Left renal pelvis (tissue), 4 donors: ENCODE measurements at places on chromosomes 7 and 10.

DNA sequence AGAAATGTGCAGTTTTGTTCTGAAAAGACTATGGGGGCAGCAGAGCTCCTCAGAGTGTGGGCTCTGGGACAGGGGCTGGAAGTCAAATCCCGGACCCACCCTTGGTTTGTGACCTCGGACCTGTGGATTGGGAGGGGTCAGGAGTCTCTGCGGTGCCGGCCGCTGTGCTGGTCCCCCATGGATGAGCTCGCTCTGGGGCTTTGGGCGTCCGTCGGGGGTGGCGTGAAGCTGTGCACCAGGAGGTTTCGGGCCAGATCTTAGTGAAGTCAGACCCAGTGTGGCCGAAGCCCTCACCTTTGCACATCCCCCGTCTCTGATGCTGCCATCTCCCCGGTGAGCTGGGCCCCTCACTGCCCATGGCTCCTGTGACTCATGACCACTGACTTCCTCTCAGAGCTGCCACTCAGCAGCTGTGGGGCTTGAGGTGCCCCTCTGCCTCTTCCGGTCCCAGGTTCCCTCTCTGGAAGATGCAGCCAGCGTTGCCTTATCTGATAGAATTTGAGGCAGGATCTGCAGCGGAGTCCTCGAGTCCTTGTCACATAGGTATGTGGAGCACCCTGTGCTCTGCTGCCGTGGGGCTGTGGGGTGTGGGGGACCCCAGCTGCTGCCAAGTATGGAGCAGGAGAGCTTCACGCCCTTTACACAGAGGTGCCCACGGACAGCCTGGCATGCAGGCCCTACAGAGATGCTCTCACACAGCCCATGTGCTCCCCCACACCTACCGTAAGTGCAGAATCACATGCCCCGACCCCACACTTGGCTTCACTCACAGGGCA lies 11.4 kb upstream of the SCART1 start:
- DNase-seq, result no peak

GRCh38 chr10:111211706-111212105 lies 134.9 kb downstream of the ADRA2A start:
- no peak for DNase-seq

DNA sequence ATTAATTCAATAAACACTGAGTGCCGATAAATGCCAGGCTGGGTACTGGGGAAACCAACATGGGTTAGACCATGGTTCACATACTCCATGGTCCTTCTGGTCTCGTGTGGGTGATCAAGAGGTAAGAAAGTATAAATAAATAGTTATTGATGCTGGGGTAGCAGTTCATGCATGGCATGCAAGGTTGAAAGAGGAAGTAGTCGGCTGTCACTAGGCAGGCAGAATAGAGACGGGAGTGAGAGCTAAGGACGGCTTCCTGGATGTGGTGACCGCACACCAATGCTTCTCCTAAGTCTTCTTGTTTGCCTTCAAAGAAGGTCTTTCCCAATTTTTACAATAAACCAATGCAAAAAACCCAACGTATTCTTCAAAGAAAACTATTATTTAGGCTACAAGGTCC lies 208.6 kb downstream of the ADAM12 start:
- no peak for DNase-seq

DNA sequence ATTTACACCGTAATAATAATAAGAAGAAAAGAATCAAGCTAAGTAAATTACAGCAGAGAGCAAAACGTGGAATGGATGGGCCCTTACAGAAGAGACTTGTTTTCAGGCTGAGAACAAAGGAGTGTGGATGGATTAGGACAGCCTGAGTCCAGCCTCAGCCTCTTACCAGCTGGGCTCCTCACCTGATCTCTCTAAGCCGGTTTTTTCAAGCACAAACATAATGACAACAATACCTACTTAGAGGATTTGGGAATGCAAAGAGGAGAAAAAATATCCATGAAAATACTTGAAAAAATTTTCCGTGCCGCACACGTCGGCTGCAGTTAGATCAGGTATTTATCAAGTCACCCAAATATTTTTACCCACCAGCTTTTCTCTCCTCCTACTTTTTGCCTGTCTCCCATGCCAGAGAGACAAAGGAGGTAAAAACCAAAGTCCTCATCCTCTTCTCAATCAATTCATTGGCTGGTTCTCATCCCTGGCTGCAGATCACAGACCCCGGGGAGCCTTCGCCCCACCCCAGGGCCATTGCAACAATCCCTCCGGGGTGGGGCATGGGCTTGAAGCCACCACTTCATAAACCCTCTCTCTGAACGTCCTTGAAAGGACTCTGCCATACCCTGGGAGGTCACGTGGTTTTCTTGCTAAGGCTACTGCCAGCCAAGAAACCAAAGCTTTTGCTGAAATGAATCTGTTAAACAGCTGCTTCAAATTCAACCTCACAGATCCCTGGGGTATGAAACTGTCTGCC lies 29.7 kb upstream of the GTF2I start:
- no peak for DNase-seq

DNA sequence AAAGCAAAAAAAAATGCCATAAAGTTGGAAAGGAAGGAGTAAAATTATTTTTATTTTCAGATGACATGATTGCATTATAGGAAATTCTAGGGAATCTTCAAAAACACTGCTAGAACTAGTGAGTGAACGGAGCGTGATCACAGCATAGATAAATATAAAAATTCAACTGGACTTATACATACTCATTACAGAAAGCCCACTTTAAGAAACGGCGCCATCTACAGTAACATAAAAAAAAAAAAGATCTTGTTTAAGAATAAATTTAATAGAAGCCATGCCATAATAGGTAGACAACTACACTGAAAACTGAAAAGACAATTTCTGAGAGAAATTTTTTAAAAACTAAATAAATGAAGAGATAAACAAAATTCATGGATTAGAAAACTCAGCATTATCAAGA lies 623.1 kb upstream of the MGMT start:
- no peak for DNase-seq

GRCh38 chr10:129140921-129141885 lies 325.8 kb upstream of the MGMT start:
- no peak for DNase-seq

- no peak for DNase-seq
Measured at GRCh38 chr7:47379629-47380324, 202.1 kb downstream of the TNS3 start.

- DNase-seq, result no peak
Measured at GRCh38 chr7:158314394-158314793, 273.2 kb downstream of the PTPRN2 start.

- no peak for DNase-seq
Measured at GRCh38 chr7:30684351-30684750, 2.1 kb upstream of the CRHR2 start.

- no peak for DNase-seq
Measured at GRCh38 chr7:2523941-2524807, 4.6 kb downstream of the LFNG start.

GRCh38 chr7:50558294-50559053 lies 6.7 kb downstream of the DDC start:
- DNase-seq, result no peak

DNA sequence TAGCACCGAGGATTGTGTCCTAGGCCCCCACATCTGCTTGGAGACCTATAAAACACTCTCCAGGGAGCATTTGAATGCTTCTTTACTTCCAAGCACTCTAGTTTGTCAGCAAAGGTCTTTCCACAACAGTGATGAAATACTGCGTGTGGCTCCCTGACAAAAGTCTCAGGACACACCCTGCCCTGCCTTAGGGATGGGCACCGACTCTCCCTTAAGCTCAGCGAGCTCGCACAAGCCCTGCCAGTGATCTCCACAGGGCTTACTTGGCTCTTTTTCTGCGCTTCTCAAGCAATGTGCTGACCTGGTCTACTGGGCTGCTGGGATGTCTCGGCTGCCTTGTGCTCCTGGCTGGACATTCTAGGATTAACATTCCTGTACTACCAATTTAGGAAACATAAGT lies 84.3 kb upstream of the MPP7 start:
- no peak for DNase-seq

DNA sequence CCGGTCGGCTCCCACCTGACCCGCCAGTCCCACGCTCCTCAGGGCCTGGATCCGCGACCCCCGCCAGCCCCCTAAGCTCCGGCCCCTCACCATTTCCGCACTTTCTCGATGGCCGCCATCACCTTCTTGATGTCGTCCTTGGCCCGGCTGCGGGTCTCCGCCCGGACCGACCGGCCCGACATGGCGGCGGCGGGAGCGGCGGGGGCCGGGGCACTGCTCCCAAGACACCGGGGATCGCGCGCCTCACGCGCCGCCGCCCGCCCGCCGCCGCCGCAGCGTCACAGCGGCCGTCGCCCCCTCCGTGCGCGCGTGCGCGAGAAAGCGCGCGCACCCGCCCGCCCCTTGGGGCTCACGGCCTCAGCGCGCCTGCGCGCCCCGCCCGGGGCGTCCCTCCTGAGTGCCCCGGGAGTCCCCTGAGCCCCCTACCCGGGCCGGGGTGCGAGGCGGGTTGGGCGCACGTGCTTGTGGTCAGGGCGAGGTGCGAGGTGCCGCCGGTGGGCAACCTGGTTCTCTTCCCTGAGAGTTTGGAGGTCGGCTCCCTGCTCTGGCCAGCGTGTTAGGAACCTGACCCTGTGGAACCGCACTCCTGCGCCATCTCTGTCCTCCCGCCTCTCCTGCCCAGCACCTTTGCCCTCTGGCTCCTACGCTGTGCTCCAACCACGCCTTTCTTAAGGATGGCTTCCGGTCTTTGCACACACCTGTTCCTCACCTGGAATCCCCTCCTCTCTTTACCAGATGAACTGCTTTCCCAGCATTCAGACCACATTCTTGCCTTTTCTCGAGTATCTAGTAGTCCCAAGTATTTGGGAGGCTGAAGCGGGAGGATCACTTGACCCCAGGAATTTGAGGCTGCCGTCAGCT lies at the start of gene BCL7B:
Gene BCL7B (minus strand): TSS at position 294 of the 861 bp plus-strand sequence. CDS start 112 bp downstream, at position 182.
- no peak for DNase-seq

- DNase-seq, result no peak
Measured at GRCh38 chr7:102434039-102434486, 688 bp downstream of the ORAI2 start.

GRCh38 chr7:96069401-96069800 lies 252.5 kb downstream of the SLC25A13 start:
- no peak for DNase-seq

DNA sequence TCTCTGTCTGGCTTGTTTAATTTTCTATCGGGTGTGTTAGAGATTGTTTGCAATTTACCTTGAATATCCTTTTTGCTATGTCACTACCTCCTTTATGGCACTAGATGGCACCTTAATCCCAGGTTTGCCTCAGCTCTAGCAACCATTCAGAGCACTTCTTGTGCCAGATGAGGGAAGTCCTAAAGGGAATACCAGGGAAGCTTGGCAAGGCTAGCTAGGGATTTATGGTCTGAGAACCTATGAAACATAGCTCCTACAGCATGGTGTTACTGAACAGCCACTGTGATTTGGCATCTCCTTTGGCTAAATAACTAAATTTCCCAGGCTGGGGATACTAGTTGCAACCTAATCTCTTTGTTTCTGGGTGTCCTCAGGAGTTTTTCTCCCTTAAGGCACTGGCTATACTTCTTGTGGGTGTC lies 69.0 kb upstream of the VOPP1 start:
- DNase-seq, result peak; percentile 69

GRCh38 chr7:36746347-36746746 lies 22.1 kb upstream of the AOAH start:
- no peak for DNase-seq

GRCh38 chr7:113087071-113087998 lies 708 bp upstream of the GPR85 start:
- DNase-seq, result no peak

GRCh38 chr7:67918158-67918557 lies 921.5 kb downstream of the TYW1 start:
- no peak for DNase-seq

DNA sequence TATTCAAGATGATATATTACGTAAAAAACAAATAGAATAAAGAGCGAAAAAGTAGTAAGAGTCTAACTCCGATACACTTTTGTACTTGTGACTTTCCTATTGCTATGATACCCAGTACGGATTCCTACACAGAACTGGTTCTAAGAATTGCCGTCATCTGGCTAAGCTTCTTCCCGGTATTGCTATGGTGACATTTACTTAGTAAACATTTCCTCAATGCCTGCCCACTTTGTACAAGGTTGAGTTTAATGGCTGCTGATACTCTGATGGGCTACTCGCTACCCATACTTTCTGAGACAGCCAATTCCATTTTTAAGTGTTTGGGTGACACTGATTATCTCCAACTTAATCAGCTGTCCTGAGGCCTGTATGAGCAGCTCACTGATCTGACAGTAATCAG lies 55.6 kb downstream of the OSBPL3 start:
- DNase-seq, result no peak

DNA sequence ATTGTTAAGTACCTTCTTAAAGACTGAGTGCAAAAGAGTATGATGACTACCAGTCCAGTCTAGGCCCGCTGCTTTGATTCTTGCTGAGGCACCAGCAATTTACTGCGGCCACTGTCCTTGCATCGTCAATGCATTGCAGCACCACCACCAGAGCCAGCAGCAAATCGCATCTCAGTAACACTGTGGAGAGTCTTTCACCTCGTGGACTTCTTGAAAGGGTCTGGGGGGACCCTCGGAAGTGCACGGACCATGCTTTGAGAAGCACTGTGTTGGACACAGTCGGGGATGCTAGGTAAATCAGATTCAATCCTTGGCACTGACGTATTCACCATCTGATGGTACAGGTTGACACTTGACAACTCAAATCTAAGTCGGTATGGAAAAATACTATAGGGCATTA lies 493.6 kb downstream of the RPS24 start:
- DNase-seq, result no peak

- no peak for DNase-seq
Measured at GRCh38 chr10:62765726-62766125, 38.8 kb upstream of the ADO start.

DNA sequence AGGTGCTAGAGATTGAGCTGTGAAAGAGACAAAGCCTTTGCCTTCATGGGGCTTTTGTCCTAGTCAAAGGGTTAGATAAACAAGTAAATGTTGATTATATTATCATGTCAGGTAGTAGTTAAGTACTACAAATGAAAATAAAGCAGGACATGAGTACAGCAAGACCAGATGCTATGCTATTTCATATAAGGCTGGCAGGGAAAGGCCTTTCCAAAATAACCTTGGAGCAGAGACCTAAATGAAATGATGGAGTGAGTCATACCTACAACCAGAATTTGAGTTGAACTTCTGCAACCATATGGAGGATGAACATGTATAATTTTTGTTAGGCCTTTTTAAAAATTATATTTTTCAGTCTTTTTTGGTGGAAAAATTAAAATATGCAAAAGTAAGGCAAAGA lies 23.6 kb upstream of the SEMA4G start:
- DNase-seq, result no peak

- DNase-seq, result no peak
Measured at GRCh38 chr10:120732067-120732466, 119.1 kb upstream of the WDR11 start.

GRCh38 chr7:139886206-139886605 lies 57.1 kb downstream of the TBXAS1 start:
- DNase-seq, result no peak
